ENCODE measurements at places on chromosomes 5 and 9.

GRCh38 chr5:14726066-14726838 lies 61.7 kb downstream of the OTULIN start:
- no peak for DNase-seq

- no peak for DNase-seq
Observed at GRCh38 chr5:166341740-166342337, 1949.6 kb upstream of the WWC1 start.

- DNase-seq, result no peak
Observed at GRCh38 chr5:10338686-10339057, 14.8 kb upstream of the MARCHF6 start.

GRCh38 chr5:169354263-169354662 lies 53.3 kb upstream of the SLIT3 start:
- DNase-seq, result no peak

DNA sequence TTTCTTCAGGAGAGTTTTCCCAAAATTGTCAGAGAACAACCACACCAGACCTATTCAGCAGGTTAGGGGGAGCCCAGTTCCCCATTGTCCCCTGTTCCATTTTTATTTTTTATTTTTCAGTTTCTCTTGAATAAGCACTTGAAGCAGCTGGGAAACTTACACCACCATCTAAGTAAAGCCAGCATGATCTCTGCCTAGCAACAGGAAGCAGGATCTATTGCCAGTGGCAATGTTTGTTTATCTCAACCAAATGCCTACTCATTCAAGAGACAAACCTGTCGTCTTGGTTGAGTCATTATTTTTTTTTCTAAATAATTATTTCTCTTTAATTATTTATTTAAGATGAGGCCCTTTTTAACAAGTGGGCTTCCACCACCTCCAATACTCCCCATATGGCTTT lies 379.3 kb downstream of the PLK2 start:
- DNase-seq, result peak; percentile 65

DNA sequence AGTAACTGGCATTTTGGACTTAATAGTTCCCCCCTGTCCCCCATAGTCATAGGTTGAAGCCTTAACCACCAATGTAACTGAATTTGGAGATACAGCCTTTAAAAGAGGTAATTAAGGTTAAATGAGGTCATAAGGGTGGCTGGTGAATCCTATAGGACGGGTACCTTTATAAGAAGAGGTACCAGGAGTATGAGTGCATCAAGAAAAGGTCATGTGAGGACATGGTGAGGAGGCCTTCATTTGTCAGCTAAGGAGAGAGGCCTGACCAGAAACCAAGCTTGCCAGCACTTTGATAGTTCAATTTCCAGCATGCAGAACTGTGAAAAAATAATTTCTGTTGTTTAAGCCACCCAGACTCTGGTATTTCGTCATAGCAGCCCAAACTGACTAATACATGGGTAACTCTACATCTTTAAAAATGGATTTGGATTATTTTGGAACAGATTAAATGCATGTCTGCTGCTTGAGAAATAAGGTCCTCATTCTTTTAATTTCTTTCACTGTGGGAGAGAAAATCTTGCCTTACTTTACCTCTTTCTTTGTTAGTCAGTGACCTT lies 9.7 kb downstream of the RASA1 start:
- DNase-seq, result no peak

GRCh38 chr5:81165493-81166119 lies 67.5 kb upstream of the CKMT2 start:
- DNase-seq, result peak; percentile 84

GRCh38 chr5:62376064-62376463 lies 27.6 kb downstream of the DIMT1 start:
- no peak for DNase-seq

DNA sequence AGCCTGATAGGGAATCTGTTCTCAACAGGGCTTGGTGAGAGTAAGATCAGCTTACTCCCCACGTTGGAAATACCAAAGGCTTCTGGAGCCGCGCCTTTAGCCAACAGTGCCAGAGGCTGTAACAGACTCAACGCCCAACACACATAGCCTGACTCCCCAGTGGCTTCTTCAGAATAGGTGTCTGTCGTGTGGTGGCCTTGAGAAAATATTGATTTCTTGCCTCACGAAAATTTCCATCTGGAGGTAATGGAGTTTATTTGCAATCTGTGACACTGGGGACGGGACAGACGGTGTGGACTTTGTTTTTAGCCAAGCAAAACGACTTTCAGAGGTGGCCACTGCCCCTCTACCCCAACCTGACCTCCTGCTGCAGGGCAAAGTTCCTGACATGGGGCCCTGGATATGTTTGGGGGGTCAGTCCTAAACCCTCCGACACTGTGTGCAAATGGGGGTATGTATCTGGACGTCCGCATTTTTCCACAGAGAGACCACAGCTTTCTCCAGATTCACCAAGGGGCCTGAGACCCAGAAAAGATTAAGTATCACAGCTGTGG lies 189.3 kb downstream of the CDK5RAP2 start:
- DNase-seq, result no peak

GRCh38 chr5:32096891-32097595 lies 77.1 kb downstream of the GOLPH3 start:
- peak; percentile 17 for DNase-seq
